ENCODE measurements at places on chromosomes 1 and 21. TPM values are rescaled to one million over a fixed set of nuclear protein-coding genes. Genes with fewer than 3 reads are reported as not detected.

The HLX gene
- total RNA-seq = 3.7 TPM

The COL8A2 gene
- total RNA-seq = 0.15 TPM

The KCNT2 gene
- 0.07 TPM for total RNA-seq

The LRRC71 gene
- not detected for total RNA-seq

The CAPN9 gene
- not detected for total RNA-seq

The UQCRH gene
- 444 TPM for total RNA-seq

The LDLRAD1 gene
- total RNA-seq = not detected
